H4 (cell line): ENCODE measurements at places on chromosomes 7 and 10. TPM values are rescaled to one million over a fixed set of nuclear protein-coding genes. Genes with fewer than 3 reads are reported as not detected.

GRCh38 chr10:50439806-50440205 is 183.9 kb downstream of the SGMS1 start:
- DNase-seq, result no peak

Gene MEOX2
- 0.08 TPM in 1 of 2 replicates, not detected in the other for total RNA-seq

DNA sequence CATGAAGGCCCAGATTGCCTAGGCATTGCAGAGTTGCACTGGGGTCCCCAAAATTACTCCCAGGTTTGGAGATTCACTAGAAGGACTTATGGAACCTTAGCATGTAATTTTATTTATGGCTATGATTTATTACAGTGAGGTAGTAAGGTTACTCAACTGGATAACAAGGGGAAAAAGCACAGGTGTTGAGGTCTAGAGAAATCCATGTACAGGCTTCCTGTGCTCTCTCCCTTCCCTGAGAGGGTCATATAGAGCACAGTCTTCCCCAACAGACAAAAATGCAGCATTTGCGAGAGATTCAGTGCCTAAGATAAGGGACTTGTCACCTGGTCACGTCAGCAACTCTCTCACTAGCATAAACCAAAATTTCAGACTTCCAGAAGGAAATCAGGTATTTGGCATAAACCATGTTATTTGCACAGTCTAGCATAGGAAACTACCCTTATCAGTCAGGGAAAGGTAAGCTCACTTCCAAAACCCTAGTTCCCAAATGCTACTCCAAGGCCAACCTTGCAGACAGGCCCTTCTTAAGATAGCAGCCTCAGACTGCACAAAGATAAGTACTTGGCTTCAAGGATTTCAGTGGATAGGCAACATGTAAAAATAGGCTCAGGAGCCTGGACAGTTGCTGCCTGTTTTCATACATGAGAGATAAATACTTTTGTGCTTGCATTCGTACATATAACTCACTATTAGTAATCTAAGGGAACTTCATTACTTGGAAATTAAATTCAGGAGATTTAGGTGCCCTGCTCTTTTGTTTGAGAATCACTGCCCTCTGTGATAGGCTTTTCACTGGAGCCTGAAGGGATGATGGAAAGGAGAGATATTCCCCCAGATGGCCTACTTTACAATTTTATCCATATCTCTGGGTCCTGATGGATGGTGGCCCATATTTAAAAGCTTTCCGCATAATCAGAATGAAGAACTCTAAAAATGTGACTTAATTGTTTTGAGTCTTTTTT is 378.4 kb upstream of the LRGUK start:
- DNase-seq, result no peak

- DNase-seq, result peak; percentile 20
These were observed 15.6 kb downstream of the ADAM8 start for GRCh38 chr10:133260895-133261725.

Gene GRM3
- not detected in 2 replicates for total RNA-seq

GRCh38 chr7:32045228-32045627 is 25.0 kb downstream of the PDE1C start:
- DNase-seq, result no peak

Gene NACAD
- 2.0 TPM in 2 replicates for total RNA-seq

DNA sequence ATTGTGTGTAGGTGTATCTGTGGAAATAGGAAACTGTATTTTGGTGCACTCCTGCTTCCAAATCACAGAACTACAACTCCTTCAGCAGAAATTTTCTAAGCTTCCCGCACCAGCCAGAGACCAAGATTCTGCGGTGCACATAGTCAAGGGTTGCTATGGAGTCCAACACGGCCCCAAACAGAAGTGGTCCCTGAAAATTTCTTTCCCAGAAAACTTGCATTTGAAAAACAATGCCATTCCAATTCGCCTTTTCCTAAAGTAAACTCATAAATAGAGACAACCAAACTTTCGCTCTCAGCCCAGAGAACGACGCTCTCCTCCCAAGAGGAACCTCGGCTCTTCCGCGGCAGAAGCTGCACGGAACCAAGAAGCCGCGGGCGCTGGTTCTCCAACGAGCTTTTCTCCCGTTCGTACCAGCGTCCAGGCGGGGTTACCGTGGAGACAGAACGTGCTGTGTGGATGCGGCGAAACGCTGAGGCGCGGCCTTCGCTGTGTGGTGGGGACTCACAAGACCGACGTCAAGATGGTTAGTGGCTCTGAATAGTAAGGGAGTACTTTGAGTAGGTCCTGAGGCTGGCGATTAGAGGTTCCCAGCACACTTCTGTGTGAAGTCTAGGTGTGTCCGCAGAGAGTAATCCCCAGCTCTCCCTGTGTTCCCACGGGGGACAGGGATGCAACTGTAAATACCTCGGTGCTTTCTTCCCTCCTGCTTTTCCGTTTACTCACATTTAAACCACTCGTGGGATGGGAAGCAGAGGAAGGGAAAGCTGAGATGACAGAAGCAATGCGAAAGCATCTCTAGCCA is 24.0 kb upstream of the ZC3HAV1 start:
- DNase-seq, result peak; percentile 76

Gene PHKG1
- 0.17 TPM in 1 of 2 replicates, not detected in the other for total RNA-seq
